ENCODE measurements at places on chromosomes 3 and 15.

DNA sequence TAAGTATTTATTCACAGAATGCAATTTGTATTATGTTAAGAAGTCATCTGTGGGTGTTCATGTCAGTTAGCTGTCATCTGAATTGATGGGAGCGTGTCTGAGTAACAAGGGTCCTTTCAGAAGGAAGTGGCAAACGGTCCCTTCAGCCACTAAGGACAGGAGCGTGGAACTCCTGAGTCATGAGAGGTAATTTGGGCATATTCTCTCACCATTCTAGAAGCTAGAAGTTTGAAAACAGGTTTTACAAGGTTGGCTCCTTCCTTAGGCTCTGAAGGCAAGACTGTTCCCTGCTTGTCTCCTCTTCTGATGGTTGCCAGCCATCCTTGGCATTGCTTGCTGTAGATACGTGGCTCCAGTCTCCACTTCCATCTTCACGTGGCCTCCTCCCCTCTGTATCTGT, 19.7 kb downstream of the ABHD2 start:
- no peak for DNase-seq

GRCh38 chr15:67148196-67148701, 82.8 kb downstream of the SMAD3 start:
- DNase-seq, result no peak

DNA sequence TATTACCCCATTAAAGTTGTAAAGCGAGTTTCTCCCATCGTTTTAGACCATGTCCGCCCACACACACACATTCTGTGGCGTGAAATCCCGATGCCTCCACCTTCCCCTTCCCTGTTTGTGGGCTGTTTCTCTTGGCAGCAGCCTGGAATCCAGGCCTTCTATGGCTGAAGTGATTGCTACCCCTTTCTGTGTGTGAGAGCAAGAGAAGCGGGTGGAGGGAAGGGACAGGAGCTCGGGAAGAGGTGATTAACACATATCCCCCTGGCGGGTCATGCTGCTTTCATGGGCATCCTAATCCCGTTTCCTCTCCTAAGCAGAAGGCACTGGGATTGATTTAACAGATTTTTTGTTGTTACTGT, 283.8 kb upstream of the RGMA start:
- DNase-seq, result no peak

GRCh38 chr3:10599444-10599843, 94.1 kb upstream of the ATP2B2 start:
- DNase-seq, result no peak

DNA sequence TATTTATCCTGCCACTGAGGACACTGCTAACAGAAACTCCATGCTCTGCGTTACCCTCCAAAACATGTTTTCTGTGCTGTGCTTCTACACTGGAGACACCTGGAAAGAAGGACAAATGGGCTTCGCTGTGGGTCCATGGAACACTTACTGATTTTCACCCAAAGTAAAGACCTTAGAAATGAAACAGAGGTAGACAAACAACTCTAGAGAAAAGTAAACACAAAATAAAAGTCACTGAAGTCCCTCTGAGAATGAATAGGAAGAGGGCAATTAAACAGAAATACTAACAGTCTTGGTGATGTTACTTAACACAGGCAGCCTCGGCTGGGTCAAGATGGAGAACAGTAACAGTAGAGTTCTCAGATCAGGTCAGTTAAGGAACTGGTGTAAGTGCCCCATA, 6.7 kb upstream of the STIMATE start:
- DNase-seq, result no peak

- no peak for DNase-seq
Measured at GRCh38 chr3:99639579-99639978, 1.2 kb downstream of the COL8A1 start.

DNA sequence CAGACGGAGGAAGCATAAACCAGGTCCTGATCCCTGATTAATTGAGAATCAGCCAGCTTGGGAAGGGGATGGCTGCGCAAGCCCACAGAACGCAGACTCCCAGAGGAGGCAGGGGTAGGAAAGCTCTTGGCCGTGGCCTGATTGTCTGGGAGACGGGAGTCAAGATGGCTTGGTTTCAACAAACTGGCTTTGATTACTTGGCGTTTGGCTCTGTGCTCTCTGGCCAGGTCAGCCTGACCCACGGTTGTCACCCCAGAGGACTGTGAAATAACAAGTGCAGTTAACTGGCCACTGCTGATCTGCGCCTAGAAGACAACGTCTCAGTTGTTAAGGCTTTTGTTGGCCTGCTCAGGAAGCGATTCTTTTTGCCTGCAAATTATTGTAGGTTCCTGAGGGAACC, 387.0 kb upstream of the PROK2 start:
- no peak for DNase-seq

DNA sequence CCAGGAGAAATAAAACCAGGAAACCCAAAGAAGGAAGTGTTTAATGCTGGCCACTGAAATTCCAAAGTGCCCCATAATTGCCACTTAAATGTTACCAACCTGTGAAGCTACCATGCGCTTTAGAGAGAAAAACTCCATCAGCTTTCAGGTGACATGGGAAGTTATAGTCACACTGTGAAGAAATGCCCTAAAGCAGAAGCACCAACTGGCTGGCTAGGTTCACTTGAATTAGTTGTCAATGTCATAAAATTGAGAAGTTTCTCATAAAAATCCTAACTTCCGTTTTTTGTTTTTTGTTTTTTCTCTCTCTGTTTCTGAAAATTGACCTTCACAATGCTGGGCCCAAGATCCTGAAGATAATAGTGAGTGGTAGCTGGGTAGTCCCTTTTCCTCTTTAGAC, 167.9 kb upstream of the CTNNB1 start:
- no peak for DNase-seq

GRCh38 chr15:80744415-80744814, 34.8 kb upstream of the CEMIP start:
- no peak for DNase-seq

DNA sequence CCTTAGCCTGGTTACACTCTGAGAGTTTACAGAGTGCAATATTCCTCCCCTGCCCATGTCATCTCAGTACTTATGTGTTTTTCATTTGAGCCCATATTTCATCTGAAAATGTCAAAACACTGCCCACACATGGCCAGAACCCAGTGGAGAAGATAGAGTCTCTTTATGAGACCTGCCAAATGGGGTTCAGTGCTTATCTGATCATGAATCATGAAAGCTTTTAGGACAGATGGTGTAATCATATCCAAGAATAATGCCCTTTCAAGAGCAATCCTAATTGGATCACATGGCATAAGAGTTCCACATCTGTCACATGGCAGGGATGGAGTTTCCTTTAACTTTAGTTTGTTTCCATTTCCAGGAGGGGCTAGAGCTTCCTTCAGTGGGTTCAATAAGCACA, 77.2 kb upstream of the AGBL1 start:
- no peak for DNase-seq

DNA sequence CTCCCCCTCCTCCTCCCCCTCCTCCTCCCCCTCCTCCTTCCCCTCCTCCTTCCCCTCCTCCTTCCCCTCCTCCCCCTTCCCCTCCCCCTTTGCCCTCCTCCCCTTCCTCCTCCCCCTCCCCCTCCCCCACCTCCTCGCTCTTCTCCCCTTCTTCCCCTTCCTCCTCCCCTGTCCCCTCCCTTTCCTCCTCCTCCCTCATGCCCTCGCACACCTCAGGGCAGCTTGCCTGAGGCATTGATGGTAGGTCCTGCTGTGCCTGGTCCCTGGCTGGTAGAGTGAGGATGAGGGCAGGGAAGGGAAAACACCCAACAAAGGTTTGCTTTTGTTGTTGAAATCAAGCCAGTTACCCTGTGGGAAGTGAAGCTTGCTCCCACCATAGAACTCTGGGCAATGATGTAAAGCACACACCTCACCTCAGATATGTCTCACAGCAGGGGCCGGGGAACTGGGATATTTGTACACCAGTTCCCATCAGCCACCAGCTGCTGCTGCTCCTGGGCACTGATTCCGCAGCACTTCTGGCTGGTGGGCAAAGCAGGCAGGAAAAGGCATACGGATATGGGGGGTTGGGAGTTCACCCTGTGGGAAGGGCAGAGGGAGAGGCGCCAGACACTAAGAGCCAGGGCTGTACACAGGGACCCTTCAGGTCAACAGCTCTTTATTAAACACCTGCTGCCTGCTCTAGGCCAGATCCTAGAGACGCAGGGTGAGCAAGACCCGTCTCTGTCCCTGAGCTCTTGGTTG, 13.8 kb downstream of the ISG20 start:
- no peak for DNase-seq

GRCh38 chr15:58346361-58346760, 85.4 kb upstream of the LIPC start:
- no peak for DNase-seq

Measured in cortex of kidney (tissue), 1 donor.